ENCODE measurements at places on chromosomes 6 and 20. TPM values are rescaled to one million over a fixed set of nuclear protein-coding genes. Genes with fewer than 3 reads are reported as not detected.

Gene ARHGAP18
- total RNA-seq: 45.4 TPM

Gene PROKR2
- total RNA-seq: not detected

Gene CUTA
- total RNA-seq: 134 TPM

Gene BPIFB2
- not detected for total RNA-seq

Gene FGD2
- 22.9 TPM for total RNA-seq

Gene WFDC5
- not detected for total RNA-seq

DNA sequence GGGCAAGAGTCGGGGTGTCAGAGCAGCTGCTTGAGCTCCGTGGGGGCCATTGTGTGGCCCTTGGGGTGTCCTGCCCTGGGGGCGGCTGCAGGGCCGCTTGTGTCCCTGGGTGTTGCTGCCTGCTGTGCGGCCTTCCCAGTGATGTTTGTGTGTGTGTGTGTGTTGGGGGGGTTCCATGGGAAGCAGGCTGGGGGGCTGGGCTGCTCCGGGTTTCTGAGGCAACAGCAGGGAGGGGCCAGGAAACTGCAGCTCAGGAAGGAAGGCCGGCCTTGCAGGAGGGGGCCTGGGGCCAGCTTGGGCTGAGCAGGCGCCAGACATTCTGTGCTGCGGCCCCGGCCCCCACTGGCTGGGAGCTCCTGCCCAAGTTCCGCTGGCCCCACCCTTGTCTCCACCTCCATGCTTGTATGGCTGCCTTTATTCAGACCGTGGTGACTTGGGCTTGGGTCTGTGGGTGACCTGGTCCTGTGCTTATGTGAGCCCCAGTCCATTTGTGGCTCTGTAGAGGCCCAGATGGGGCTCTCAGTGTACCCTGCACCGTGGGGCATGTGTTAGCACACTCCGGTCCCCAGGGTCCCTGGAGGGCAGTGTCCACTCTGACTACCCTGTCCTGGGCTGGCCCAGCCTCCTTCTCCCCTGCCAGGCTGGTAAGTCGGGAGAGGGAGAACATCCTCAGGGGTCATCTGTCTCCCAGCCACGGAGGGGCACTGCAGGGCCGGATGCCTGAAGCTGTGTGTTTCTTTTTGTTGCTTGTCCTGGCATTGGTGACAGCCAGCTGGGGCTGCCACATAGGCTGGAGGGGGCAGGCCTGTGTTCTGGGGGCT, 4.6 kb upstream of the SOX18 start:
- no peak for DNase-seq

GRCh38 chr6:162942866-162943265, 215.1 kb downstream of the PACRG start:
- no peak for DNase-seq

- DNase-seq: no peak
Observed at GRCh38 chr6:169895000-169895759, 143.8 kb downstream of the ERMARD start.

GRCh38 chr6:6584310-6585002, 4.1 kb upstream of the LY86 start:
- no peak for DNase-seq

- DNase-seq: no peak
Observed at GRCh38 chr6:39901670-39902069, 32.6 kb downstream of the MOCS1 start.

DNA sequence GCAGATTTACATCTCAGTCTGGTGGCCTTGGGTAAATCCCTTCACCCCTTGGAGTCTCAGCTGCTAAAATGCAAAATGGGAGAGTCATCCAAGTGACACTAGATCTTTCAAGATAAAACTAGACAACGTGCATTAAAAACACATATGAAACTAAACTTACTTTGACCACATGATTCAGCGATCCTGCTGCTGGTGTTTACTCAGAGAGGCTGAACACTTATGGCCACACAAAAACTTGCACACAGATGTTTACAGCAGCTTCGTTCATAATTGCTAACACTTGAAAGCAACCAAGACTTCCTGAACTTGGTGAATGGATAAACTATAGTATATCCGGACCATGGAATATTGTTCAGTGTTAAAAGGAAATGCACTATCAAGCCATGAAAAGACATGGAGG, 55.3 kb upstream of the GPR6 start:
- DNase-seq: no peak

- peak; percentile 52 for DNase-seq
Observed at GRCh38 chr20:24952376-24953208, 3.5 kb downstream of the CST7 start.
